MCF 10A (cell line): ENCODE measurements at places on chromosomes 13 and 19. TPM values are rescaled to one million over a fixed set of nuclear protein-coding genes. Genes with fewer than 3 reads are reported as not detected.

DPP9 gene
- total RNA-seq, result 90.6 and 100 TPM in 2 replicates

ISYNA1 gene
- 6.8 and 7.7 TPM in 2 replicates for total RNA-seq

WDR87 gene
- not detected in 2 replicates for total RNA-seq

IZUMO2 gene
- total RNA-seq, result not detected in 2 replicates

CYP2S1 gene
- total RNA-seq, result not detected in 2 replicates
